ENCODE measurements at places on chromosomes 5 and 9.
A peak's percentile ranks its signal among the peaks of the same experiment; 100 is the strongest.

- DNase-seq = no peak
These were observed 76.6 kb downstream of the YIPF5 start for GRCh38 chr5:144093868-144094267.

DNA sequence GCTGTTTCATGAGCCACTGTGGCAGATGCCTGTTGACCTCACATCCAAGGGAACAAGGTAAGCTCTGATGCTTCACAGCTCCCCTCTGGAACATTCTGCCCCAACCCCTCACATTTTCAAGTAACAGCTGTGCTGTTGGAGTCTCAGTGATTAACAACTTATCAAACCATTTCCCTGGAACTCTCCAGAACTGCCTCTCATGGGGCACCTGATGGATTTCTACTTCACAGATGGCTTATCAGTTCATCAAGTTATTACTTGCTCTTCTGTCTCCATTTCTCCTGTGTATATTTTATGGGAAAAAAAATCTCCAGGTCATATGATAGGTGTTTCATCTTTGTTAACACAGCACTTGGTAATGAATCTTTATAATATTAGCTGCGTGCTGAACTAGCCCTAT is 322.4 kb downstream of the MAN2A1 start:
- DNase-seq = no peak

- DNase-seq = peak; percentile 18
These were observed 32.3 kb downstream of the CNTRL start for GRCh38 chr9:121107029-121107428.

GRCh38 chr5:137309290-137309689 is 189.8 kb downstream of the SPOCK1 start:
- DNase-seq = no peak

GRCh38 chr5:39432696-39433530 is 8.1 kb upstream of the DAB2 start:
- no peak for DNase-seq

- no peak for DNase-seq
These were observed 45.0 kb upstream of the N4BP3 start for GRCh38 chr5:178068293-178068692.

GRCh38 chr5:161411156-161411555 is 135.4 kb downstream of the GABRB2 start:
- no peak for DNase-seq

- no peak for DNase-seq
These were observed 6.2 kb downstream of the SURF2 start for GRCh38 chr9:133362359-133363044.

DNA sequence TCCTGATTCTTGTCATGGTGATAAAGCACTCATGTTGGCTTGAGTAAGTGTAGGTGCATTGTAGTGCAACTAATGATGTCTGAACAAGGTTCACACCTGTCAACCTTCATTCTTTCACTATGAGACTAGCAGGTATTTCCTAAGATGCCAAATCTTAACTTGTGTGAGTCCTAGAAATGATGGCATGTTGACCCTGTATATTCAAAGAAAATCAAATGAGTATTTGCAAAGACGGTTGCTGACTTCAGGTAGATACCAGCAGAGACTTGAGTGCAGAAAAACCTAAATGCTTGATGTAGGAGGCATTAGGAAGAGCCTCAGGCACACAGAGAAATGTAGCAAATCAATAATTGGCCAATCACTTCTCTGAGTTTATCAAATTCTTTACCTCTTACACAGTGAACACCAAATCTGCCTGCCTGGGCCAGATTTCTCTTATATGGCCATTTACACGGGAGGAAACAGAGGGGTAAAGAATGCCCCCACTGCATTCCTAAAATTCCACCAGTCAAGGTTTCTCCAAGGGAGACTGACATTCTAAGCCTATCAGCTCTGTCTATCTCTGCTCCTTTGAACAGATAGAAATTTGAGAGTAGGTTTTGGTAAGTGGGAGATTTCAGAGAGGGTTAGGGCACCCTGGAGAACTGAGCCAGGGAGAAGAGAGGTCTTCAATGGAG is 488.6 kb upstream of the WWC1 start:
- no peak for DNase-seq
